Smooth muscle cell of the brain vasculature (primary cell): ENCODE measurements at places on chromosomes 6 and 20.

- DNase-seq: no peak
These were observed 142.3 kb downstream of the TFAP2A start for GRCh38 chr6:10272591-10272990.

DNA sequence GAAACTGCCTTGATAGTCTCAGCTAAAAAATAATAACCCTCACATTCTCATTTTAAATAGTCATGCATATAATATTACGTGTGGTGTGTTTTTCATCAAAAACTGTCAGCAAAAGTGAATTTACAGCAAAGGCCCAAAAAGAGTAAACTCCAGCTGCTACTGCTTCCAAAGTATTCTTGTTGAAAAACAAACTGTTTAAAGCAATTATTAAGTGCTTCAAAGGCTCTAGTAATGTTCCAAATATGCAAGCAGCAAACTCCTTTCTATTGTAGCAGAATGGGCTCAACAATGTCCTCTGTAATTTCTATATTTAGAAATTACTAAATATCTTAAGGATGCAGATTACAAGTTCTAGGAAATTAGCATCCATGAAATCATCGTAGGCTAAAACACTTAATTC, 280.0 kb upstream of the TBX18 start:
- DNase-seq: no peak

GRCh38 chr20:967796-968742, 34.0 kb downstream of the RSPO4 start:
- no peak for DNase-seq

DNA sequence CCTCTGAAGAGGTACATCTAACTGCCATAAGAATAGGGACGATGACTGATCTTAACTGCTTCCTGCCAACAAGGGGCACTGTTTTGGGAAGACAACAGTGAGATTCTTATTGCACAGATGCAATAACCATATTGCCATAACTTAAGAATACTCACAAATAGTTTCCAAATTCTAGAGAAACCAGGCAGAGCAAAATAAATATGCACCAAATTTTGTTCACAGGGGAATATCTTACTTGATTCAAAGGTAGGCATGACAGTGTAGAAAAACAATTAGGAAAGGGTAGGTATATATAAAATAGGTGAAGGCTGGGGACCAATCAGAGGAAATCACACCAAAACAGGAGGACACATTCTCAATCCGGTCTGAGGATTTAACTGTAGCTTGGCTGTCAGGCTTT, 49.9 kb upstream of the CST7 start:
- DNase-seq: no peak

DNA sequence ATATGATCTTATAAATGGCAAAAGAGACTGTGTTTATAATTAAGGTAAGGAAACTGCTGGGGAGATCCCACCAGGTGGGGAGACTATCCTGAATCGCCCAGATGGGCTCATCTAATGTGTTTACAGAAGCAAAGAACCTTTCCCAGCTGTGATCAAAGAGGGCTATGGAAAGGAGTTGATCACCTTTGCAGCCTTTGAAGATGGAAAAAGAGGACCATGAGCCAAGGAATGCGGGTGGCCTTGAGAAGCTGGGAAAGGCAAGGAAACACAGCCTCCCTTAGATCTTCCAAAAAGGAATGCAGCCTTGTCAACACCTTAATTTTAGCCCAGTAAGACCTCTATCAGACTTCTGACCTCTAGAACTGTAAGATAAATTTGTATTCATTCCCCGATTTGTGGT, 66.5 kb upstream of the ADGRG6 start:
- DNase-seq: no peak

GRCh38 chr6:135126729-135127128, 54.4 kb upstream of the MYB start:
- DNase-seq: no peak

GRCh38 chr6:142648036-142648451, 296.9 kb downstream of the HIVEP2 start:
- DNase-seq: no peak

DNA sequence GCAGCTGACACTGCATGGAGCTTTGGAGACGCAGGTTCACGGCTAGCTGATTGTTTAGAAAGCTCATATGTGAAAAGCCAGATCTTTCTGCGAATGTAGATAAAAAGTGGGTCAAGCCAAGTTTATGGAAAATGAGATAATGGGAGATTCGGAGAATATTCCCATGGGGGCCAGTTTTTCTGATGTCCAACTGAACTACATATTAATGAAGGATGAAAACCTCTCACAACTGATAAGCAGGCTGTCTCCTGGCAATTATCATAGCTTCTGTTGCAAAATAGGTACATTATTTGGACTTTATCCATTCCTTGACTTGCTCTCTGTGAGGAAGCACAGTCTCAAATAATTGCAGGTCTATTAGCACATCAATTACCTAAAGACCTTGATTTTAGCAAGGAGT, 21.1 kb downstream of the HDGFL1 start:
- DNase-seq: no peak

DNA sequence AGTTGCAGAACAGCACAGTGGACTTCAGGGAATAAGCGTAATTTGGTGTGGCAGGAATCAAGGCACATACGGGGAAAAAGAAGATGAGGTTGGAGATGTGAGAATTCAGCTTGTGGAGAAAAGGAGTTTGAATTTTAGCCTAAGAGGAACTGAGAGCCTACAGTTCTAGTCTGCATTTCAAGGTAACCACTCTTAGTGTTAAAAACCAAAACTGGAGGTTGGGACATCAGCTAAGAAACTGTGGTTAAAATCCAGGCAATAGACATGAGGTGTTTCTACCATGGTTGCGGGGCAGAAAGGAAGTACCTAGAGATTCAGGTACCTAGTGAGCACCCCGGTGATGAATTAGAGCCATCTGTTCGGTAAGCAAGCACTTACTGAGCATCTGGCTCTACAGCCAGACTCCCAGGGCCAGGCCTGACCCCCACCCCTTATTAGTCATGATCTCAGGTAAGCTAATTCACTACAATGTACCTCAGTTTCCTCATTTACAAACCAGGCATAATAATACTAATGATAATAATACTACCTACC, 44.4 kb downstream of the FAXC start:
- DNase-seq: no peak

GRCh38 chr6:90227213-90227612, 69.4 kb downstream of the BACH2 start:
- no peak for DNase-seq

GRCh38 chr6:116405652-116406356, 35.1 kb downstream of the DSE start:
- no peak for DNase-seq

- no peak for DNase-seq
These were observed 81.0 kb downstream of the SMLR1 start for GRCh38 chr6:130908188-130908587.
